ENCODE measurements at places on chromosomes 2 and 18.

- no peak for DNase-seq
These were observed 1384.3 kb upstream of the NXPH2 start for GRCh38 chr2:140164449-140164848.

- DNase-seq, result peak; percentile 66
These were observed 183.0 kb downstream of the MREG start for GRCh38 chr2:215830304-215830703.

DNA sequence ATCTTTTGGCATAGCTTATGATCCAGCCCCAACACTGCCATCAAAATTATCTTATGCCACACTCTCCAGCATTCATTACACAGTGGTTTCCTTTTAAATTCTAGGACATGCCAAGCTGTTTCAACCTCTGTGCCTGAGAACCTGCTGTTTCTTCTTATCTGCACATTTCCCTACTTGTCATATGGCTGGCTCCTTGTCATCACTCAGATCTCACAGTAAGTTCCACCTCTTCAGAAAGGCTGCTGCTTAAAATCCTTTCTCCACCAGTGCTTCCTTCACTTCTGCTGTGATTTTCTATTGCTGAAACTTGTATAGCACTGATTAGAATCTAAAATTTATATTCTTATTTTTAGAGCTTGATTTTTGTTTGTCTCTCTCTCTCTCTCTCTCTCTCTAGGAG, 43.4 kb downstream of the MC4R start:
- DNase-seq, result no peak

DNA sequence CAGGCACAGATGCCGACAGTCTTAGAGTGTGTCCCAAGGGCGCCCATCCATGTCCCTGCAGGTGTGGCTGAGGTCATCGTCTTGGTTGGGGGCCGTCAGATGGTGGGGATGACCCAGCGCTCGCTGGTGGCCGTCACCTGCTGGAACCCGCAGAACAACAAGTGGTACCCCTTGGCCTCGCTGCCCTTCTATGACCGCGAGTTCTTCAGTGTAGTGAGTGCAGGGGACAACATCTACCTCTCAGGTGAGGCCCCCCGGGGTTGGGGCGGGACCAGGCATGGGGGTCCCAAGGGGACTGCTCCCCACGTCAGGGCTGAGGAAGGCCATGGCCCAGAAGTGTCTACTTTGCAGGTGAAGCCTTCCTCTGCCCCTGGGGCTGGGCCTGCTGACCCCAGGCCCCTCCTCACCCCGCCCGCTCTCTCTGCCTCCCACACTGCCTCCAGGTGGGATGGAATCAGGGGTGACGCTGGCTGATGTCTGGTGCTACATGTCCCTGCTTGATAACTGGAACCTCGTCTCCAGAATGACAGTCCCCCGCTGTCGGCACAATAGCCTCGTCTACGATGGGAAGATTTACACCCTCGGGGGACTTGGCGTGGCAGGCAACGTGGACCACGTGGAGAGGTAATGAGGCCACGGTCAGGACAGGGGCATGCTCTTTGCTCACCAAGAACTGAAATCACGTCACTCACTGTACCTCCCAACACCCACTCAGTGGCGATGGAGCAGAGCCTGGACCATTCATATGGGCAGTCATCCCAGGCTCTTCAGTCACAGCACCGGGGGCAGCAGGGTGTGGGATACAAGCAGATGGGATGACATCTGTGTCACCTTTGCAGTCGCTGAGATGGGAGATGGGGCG, 230.8 kb downstream of the ATAD2B start:
- DNase-seq, result no peak

GRCh38 chr2:122239440-122239839, 484.0 kb downstream of the TSN start:
- DNase-seq, result no peak

GRCh38 chr2:3449936-3450335, 69.4 kb downstream of the ADI1 start:
- DNase-seq, result no peak

DNA sequence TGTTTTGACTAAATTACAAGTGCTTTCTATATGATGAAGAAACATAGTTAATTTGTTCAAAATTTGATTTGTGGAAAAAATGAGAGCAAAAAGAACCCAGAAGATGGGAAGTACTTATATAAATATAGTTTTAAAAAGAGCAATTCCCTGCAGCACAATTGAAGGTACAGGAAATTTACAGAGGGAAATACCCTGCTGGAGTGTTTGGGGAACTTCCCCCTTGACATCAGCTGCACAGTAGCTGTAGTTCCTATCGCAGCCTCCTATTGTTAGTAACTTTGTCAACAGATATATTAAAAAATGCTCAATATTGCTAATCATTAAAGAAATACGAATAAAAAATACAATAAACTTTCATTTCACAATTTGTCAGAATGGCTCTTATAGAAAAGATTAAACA, 1118.8 kb upstream of the ZEB2 start:
- DNase-seq, result peak; percentile 18

- no peak for DNase-seq
These were observed 29.1 kb upstream of the CSRNP3 start for GRCh38 chr2:165440367-165440766.

GRCh38 chr2:224086226-224086914, 47.3 kb upstream of the SERPINE2 start:
- no peak for DNase-seq

DNA sequence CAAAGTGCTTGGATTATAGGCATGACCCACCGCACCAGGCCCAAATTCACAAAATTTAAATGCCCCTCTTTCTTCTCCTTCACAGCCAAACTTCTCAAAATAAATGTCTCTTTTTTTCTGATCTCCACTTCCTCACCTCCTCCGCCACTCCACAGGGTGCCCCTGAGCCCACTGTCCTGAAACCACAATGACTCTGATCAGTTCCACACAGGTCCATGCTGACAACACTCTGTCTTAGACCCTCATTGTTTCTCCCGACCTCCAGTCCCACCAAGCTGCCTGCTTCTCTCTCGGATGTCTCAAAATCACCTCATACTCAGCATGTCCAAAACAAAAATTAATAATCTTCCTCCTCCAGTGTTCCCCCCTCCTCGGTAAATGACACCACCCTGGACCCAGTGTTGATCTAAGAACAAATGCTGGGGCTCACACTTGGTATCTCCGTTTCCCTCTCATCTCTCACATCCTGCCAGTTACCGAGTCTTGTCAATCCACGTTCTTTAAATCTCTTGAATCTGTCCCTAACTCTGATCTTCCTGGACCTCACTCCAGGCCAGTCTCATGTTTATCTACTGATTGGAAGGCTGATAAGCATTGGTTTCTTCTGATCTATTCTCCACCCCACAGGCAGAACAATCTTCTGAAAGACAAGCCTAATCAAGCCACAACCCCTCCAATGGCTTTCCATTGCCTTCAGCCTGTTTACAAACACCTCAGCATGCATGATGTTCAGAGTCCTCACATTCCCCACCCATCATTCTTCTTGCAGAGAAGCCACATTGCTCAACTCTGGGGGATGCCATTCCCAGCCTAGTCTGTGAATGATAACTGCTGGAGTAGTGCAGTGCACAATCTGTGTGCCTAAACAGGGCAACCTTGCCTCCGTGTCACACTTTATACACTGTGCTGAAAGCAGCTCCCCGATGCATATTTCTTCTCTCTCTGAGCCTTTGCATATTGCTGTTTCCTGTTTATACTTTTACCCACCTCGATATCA, 12.4 kb upstream of the ANKRD44 start:
- DNase-seq, result no peak

GRCh38 chr18:51559198-51559901, 361.9 kb upstream of the MEX3C start:
- DNase-seq, result no peak

GRCh38 chr2:168500516-168500915, 44.4 kb downstream of the CERS6 start:
- no peak for DNase-seq

DNA sequence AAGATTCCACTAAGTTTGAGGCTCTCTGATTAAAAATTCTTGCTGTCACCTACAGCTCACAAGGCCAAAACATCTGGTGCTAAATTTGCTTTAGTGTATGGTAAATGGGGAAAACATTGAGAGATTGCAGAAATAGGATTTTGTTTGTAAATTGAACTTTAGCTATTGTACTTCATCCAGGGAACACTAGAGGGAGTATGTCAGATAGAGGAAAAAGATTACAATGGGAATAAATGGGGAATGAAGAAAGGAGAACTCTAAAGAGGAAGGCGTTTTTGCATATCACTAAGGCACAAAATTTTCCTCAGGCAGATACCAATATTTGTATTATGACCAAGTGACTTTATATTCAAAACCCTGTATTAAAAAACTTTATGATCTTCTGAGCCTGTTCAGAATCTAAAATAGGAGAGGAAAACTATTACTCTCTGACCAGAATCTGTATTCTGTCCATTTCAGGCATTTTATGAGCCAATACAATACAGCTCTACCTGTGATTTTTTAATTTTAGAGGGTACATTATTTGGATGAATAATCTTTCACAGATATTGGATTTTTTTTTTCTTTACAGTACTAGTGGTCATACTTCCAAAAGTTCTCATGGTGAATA, 52.3 kb upstream of the ITGB6 start:
- DNase-seq, result peak; percentile 36

GRCh38 chr2:186590759-186591505, 1.1 kb downstream of the ITGAV start:
- DNase-seq, result peak; percentile 75

- no peak for DNase-seq
These were observed 867 bp downstream of the RBBP8 start for GRCh38 chr18:22933966-22934423.

GRCh38 chr2:145939949-145940348, 1420.0 kb upstream of the ZEB2 start:
- DNase-seq, result no peak

DNA sequence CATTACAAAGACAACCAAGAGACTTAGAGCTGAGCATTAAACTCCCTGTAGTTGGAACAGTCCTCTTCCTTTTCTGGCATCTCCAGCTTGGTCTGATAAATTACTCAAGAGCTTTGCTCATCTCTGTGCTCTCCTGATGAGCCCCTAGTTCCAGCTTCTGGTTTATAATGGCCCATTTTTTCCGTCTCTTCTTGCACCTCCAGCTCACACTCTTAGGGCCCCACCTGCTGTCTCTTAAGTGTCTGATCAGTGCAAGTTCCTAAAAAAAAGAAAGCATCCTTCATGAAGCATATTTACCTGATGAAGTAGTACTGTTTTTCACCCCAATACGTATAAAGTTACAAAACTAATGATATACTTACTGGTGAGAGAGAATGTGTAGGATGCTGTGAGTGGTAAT, 822.9 kb downstream of the RNF144A start:
- DNase-seq, result no peak

GRCh38 chr2:71563872-71564271, 110.5 kb downstream of the DYSF start:
- no peak for DNase-seq

- DNase-seq, result no peak
These were observed 109.0 kb upstream of the KCNJ3 start for GRCh38 chr2:154589514-154589913.

DNA sequence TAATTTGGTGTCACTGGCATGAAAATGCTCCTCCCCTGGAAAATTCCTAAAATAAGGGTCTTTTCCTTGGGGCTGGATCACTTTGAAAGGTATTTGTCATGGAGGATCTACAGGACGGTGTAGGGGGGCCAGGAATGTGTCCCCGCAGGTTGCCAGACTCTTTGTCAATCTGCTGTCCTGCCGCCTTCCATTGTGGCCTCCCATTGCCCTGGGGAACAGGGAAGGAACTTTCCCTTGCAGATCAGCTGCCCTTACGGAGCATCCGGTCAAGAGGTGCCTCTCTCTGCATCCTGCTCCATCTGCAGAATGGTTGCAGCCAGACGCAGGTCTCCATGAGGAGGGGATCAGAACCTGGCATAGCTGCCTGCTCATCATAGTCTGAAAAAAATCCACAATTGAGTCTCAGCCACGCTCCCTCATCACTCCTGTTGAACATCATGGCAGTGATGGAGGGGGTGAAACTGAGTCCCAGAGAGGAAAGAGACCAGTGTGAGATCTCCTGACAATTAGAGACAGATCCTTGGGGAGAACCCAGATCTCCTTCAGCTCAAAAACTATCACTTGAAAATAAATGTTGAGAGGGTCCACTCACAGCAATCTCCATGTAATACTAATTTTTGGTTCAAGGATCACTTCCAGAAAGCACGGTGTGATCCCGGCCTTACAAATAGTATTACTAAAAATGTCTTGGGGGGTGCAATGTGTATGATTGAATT, 244.8 kb downstream of the MYCN start:
- no peak for DNase-seq

- DNase-seq, result no peak
These were observed 137.6 kb downstream of the CERS6 start for GRCh38 chr2:168593713-168594112.

- DNase-seq, result no peak
These were observed 50.7 kb downstream of the CERKL start for GRCh38 chr2:181605889-181606837.

DNA sequence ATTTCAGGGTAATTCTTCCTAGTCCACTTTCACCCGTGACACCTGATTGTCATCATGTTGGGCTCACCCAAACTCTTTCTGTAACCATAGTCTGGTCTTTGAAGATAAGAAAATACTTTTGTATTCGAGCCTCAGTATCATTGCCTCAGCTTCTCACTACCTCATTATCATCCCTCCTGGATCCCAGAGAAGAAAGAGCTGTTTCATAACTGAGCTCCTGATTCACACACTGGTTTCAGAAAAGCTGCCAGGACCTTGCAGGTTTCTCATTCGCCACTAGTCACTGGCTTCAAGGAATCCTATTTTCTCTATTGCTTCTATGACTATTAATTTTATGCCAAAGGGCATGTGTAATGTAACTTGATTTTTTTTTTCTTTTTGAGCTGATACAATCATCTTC, 2.9 kb upstream of the CRIM1 start:
- peak; percentile 54 for DNase-seq

DNA sequence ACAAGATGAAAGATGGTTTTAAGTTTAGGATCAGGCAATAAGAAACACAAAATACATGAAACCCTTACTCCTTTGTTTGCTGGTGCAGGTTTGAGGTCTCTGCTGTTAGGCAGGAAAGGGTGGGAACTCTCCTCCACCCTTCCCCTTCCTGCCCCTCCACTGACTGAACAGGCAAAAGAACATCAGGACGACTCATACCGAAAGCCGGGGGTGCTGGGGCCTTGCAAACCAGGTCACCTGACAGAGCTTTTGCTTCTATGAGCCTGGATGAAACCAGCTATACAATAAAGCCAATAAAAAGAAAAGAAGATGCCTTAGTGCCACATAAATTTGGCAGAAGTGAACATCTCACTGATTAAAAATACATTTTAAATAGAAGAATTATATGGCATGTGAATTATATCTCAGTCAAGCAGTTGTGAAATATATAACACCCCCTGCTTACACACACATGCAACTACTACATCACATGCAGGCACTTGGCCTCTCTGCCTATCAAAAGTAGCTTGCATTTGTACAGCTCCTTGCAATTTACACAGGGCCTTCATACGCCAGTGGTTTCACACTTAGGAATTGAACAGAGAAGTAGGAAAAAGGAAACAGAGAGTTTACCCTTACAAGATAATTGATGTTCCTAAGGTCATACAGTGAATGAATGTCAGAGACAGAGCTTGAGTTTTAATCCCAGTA, 215.1 kb upstream of the TRIB2 start:
- DNase-seq, result peak; percentile 29

DNA sequence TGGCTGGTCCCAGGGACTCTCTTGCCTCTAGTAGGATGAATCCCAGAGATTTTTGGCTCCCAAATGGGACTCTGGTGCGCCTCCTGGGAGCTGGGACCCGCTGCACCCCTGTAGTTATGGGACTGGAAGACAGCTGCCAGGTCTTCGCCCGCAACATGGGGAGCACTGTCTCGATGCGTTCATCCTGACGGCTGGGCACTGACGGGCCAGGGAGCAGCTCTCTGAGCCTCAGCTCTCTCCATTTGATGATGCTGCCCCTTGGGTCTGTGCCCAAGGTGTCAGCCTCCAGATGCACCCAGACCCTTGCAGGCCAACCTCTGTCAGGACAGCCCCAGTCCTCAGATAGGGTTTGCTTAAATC, 9.3 kb upstream of the ARMC9 start:
- DNase-seq, result no peak

Measured in hematopoietic multipotent progenitor cell treated with erythropoietin and hydrocortisone succinate and interleukin-3 and kit ligand, for 8 days (in vitro differentiated cells).